Bronchial smooth muscle cell (primary cell): ENCODE measurements at places on chromosomes 6 and 20. TPM values are rescaled to one million over a fixed set of nuclear protein-coding genes. Genes with fewer than 3 reads are reported as not detected.

Gene ACAT2
- 31.7 and 66.0 TPM in 2 replicates for total RNA-seq

Gene OR2B6
- not detected in 2 replicates for total RNA-seq

Gene LPA
- total RNA-seq = not detected in 2 replicates

Gene CPXM1
- 0.47 and 1.0 TPM in 2 replicates for total RNA-seq

Gene DNAJC5
- 39.9 and 40.2 TPM in 2 replicates for total RNA-seq
